ENCODE measurements at places on chromosomes 1 and 21.

DNA sequence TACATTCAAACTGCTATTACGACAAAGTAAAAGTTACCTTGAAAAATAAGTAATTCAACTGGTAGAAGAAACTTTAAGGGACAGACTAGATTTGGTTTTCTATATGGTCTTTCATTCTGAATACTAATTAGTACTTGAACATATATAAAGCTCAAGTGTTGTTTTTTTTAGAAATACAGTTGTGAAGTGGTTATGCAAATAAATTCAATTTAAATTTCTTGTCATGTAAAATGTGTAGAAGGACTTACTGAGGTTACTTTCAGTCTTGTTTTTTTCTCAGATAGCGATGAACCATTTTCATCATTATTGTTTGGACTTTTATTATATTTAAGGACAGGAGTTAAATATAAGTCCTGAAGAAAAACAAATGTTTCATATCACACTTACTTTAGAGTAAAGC, 24.4 kb downstream of the HS2ST1 start:
- DNase-seq = no peak

DNA sequence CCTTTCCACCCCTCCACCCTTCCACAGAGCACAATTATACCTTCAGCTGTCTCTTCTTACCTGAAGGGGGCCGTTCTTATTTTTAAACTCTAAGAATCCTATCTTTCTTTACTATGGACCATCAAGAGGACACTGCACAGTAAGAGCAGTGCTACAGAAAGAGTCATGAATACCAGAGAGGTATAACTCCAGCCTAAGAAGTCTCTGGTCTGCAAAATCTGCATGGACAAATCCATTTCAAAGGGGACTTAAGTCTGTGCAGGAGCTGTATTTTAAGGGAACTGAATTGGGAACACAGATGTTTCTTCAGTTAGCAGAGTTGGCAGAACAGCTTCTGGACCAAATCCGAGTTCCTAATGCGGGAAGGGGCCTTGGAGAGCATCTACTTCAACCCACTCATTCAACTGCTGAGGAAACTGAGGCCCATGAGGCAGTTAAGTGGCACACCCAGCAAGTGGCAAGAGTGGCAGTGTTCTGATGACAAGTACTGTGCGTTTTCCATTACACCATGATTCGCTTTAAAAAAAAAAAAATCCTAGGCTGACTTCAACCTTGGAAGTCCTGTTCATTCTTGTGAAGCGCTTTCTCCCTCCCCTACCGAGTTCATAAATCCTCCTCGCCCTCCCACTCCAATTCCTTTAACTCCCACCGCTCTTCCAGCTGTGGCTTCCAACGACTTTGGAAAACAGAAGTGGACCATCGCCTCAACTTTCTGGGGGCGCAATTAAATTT, 1.8 kb downstream of the PLPP3 start:
- no peak for DNase-seq

GRCh38 chr1:60035921-60036320, 37.6 kb downstream of the C1orf87 start:
- DNase-seq = no peak

- no peak for DNase-seq
Measured at GRCh38 chr1:43271186-43272118, 1.7 kb downstream of the TMEM125 start.

DNA sequence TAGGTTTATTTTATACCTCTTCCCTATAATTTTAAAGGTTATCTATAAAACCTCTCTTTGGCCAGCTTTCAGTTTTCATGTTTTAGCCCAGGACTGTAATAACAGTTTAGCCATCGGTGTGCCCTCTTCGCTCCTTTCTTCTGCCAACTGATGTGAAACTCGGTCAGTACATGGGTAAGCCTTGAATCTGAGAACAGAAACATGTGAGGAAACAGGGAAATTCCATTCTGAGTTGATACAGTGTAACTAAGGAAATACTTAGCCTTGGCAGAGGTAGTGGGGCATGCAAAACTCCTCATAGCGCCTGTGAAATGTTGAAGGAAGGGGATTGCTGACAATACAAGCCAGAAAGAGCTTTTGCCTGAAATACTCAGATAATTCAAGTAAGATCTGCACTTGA, 465.2 kb downstream of the NCAM2 start:
- DNase-seq = no peak

DNA sequence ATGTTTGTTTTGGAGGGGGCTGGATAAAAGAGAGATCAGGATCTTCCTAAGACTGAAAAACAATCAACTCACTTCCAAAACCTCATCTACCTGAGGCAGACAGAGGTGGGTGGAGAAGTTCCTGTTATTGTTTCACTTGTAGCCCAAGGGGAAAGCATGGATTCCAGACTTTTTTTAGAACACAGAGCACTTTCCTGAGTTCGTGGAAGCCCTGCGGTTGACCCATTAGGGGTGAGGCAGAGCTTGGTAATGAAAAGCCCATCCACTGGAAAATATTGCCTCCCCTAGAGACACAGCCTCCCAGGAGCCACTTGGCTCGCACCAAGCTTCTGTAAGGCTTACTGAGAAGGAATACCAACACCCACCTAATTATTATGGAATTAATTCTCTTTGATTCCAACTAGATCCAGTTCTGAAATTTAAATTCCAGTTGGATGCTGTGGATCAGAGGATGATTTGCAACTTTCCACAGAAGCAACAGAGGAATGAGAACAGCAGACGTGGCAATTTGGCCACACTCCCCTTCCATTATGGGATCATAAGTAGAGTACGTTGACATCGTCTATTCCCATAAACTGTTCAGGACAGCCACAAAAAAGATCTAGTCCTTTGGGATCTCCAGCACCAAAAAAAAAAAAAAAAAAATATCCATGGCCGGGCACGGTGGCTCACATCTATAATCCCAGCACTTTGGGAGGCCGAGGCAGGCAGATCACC, 4.1 kb upstream of the PEF1 start:
- no peak for DNase-seq

DNA sequence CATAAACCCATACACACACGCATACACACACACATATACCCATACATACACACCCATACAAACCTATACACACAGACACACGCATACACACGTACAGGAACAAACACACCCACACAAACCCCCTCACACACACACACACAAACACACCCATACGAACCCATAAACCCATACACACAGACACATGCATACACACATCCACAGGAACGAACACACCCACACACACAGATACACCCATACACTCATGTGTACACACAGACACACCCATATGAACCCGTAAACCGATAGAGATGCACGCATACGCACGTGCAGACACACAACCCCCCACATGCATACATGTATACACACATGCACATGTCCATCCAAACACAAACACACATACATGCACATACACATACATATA, 9.5 kb downstream of the WNT9A start:
- DNase-seq = no peak

DNA sequence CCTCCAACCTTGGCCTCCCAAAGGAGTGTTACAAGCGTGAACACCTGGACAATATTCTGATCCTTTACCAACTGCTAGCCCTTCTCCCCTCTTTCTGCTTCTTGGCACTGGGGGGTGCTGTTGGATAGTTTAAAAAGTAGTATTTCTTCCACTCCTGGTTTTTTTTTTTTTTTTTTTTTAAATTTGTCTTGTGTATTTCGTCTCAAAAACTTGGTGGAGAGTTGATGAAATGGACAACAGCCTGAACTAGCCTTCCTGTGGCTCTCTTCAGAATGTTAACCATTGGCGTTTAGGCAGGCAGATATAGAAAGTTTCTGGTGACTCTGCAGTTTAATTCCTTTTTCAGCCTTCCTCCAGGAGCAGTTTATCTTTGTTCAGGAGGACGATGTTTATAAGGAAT, 69.7 kb upstream of the USP24 start:
- no peak for DNase-seq

DNA sequence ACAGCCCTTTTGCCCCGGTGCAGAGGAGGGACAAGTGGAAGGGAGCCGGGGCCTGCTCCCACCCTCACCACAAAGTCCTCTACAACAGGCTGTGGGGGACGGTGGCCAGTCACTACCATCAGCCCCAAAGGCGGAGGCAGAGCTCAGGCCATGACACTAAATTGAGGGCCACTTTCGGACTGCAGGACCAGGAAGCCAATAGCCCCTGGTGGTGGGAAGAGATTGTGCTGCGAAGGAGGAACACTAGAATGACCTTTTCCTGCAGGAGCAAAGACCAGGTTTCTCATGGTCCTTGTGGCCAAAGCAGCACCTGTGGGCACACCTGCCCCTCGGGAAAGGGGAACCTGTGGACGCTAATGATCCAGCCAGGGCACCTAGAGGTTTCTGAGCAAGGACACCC, 30.3 kb downstream of the ACTA1 start:
- no peak for DNase-seq

DNA sequence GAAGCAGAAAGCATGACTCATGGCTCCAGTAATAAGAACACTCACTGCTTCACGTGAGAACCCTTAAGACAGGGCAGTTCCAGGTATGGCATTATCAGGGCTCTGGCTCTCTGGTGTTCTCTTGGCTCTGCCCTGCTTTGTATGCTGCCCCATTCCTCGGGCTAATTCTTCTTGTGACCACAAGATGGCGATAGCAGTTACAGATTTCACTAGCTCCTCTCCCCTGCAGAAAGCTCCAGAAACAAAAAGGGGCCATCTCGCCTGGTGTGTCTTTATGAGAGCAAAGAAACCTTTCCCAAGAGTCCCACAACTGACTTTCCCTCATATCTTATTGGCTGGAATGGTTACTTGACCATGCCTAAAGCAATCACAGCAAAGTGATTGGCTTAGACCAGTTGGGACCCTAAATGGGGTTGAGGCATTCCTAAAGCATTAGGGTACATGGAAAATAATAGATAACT, 60.1 kb downstream of the F3 start:
- DNase-seq = no peak

DNA sequence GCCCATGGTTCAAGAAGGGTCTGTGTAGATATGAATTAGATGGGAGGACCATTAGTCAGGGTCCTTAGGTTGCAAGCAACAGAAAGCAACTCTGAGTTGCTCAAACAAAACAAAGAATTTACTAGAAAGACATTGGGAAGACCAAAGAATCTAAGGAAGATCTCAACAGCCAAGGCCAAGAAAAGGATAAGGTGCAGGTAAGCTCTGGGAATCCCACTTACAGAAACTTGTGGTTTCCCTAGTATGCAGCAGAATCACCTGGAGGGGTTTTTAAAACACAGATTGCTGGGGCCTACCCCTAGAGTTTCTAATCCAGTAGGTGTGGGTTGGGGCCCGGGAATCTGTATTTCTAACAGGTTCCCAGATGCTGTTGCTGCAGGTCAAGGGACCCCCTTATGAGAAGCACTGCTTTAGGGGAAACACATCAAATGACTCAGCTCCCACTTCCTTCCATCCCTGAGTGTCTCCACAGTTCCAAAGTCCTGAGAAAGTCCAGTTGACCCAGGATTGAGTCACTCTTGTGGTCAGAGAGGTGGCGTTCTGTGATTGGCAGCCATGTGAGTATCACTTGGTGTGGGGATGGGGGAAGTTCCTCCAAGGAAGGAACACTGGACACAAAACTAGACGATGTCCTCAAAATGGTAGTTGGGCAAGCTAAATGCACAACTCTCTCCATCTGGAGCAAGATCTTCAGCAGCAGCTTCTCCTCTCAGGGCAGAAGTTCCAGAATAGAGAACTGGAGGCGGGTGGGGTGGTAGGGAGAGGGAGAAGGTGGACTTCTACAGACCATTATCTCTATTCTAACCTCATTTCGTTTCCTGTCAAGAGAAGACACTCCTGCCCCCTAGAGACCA, 24.2 kb upstream of the EYA3 start:
- no peak for DNase-seq

- no peak for DNase-seq
Measured at GRCh38 chr1:165697491-165697880, 876 bp downstream of the ALDH9A1 start.

DNA sequence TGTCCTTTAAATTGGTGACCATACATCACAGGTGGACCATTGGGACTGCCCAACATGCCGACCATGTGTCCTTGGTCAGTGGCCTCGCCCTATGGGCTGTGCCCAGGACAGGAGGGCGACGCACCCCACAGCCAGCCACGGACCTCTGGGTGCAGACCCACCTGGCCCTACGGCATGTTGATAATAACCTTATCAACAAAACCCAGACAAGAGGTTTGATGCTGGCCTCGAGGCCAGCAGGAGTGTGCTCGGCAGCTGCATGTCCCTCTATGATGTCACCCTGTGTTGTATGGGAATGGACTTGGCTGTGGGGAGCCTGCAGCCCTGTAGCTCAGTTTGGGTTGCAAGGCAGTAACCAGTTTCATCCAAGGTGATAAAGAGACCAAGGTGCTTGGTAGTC, 32.1 kb downstream of the SLC37A1 start:
- DNase-seq = no peak

DNA sequence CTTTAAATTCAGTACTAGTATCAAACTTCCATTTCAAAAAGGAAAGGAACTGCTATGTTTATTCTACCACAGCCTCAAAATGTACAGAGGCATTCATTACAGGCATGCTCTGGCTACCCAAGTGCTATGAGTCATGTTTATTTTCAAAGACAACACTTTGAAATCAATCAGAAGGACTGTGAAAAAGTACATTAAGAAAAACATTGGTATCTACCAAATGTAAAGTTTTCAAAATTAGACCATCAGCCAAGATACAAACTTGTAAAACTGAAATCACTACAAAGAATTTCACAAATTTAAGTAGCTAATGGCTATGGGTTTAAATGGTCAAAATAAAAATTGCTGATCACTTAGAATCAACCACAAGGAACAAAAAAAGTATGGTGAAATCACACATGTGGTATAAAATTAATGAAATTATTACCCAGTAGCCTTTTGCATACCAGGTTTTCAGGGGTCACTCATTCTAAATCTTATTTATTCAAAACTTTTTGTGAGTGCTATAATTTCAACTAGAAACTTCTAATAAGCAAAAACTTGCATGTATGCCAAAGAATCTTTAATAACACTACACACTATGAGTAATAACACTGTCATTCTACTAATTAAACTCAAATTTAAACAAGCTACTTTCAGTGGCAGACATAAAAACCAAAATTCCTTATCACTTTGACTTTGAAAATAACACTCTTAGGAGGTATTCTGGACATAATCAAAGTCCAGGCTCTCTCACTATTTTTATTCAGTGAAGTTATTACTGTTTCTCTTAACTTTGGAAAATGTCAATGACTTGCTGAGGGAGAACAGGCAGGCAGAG, 49.2 kb downstream of the ENAH start:
- no peak for DNase-seq

DNA sequence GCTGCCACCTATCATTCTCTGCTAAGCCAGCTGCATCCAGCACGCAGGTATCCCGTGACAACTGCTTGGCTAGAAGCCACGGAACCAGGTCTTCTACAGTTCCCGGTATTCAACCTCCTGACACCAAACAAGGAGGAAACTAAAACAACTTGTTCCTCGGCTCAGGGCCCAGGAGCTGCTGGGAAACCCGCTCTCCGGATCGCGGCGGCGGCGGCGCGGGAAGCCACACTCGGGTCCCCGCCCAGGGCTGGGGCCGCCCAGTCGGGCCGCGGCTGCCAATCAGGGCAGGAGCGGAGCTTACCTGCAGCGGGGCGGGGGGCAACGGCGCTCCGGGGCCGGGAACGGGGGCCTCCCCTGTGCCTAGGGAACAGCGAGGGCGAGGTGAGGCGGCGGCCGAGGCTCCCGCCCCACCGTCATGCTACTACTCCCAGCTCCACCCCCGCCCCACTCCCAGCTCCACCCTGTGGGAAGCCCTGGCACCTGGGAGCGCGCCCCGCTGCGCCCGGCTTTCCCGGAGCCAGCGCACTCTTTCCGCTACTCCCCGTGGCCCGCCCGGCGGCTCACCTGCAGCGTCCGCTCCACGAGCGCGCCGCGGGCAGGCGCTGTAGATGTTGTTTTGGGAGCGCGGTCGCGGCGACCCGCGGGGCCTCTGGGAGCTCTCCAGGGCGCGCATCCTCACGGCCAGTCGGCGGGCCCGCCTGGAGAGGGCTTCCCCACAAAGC, 12.1 kb downstream of the IL24 start:
- no peak for DNase-seq

- no peak for DNase-seq
Measured at GRCh38 chr1:226312065-226312464, 3.1 kb upstream of the LIN9 start.
